Stimulated activated CD4-positive, alpha-beta T cell treated with anti-CD3 and anti-CD28 coated beads, Interleukin-1b, Interleukin-23, amount 100 ng/mL, for 1 hour (primary cell): ENCODE measurements at places on chromosomes 4 and X.

- no peak for DNase-seq
These were observed 35.2 kb downstream of the EDNRA start for GRCh38 chr4:147516133-147516532.

- no peak for DNase-seq
These were observed 336.6 kb downstream of the SLITRK2 start for GRCh38 chrX:146154191-146154590.

GRCh38 chr4:110149089-110149488 is 49.3 kb downstream of the ELOVL6 start:
- DNase-seq, result no peak

- DNase-seq, result no peak
These were observed 275.1 kb downstream of the ADGRA3 start for GRCh38 chr4:22240814-22241213.

GRCh38 chr4:2285613-2286381 is 23.9 kb upstream of the MXD4 start:
- DNase-seq, result no peak

DNA sequence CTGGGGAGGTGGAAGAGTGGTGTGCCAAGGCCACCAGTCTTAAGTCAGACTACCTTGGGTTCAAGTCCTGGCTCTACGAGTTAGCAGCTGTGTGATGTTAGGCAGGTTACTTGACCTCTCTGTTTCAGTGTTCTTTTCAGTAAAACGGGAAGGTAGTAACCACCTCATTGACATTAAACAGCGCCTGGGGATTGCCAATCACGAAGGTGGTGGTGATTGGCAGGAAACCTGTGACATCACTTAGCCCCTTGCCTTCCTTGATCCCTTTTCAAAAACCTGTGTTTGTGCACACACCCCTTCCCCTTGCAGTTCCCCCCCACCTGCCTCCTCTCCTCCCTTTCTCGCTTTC is 7.6 kb downstream of the KLF3 start:
- no peak for DNase-seq

DNA sequence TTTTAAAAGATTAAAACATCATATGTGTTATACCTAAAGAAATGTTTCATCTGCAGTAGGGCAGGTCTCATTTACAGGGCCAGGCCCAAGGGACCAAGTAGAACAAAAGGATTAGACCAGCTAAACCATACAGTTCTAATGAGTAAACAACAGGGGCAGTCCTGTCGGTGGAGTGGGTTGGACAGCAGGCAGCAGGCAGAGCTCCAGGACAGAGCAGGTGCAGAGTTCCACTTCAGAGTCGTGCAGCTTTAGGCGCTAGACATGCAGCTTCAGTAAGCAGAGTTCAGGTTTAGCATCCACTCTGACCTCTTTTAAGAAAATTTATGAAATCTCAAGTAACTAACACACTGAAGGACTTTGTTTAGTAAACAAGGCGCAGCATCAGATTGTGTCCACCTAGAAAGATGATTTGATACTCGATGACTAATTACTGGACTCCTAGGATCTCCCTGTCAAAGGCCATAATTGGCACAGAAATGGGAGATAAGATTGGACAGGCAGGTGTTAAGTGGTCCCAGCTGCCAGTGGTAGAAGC is 487.7 kb upstream of the INTU start:
- no peak for DNase-seq

- no peak for DNase-seq
These were observed 103.5 kb downstream of the LDB2 start for GRCh38 chr4:16794816-16795445.

DNA sequence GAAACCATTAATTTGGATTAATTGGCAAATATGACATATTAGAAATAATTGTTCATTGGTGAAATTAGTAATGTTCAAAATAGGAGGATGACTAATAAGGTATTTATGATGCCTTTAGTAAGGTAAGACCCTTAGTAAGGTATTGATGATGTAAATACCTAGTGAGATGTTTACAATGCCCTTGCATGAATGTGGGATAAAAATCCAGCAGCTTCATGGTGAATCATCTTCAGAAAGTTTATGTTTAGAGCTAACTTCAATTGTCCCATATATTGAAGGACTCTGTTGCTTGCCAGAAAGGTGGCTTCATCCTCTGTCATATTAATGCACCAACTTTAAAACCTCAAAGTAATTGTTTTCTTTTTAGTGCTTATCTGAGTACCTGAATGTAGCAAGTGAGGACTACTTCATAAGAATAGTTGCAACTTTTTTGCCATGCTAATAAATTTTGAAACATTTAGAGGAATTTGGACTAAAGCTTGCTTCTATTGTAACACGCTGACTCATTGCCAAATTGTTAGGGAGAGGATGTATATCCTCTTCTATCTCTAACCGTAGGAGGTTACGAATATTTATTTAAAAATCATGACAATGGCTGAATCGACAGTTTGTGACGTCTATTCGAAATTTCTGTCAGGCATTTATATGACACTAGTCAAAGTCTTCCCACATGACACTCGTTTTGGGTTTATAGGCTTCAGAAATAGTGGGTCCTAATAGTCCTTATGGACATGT is 174.1 kb upstream of the HS3ST1 start:
- DNase-seq, result no peak

GRCh38 chr4:150510176-150510865 is 71.6 kb upstream of the MAB21L2 start:
- DNase-seq, result no peak

DNA sequence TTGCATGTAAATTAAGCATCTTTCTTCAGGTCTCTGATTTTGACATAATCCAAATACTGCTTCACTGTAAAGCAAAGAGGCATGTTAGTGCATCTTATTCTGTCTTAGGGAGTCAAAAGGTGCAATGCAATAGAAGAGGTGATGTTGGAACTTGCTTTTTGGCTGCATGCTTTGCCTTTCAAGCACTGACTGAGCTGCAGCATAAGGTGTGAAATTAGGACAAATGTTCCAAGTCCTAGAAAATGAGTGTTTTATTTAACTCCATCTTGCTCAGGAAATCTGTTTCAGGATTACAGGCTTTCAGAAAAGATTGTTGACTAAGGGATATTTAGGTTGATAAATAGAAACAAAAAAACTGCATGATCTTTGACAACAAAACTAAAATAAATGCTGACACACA is 30.8 kb downstream of the NAA11 start:
- DNase-seq, result no peak

- no peak for DNase-seq
These were observed 4.1 kb downstream of the ZNF185 start for GRCh38 chrX:152901816-152902501.

DNA sequence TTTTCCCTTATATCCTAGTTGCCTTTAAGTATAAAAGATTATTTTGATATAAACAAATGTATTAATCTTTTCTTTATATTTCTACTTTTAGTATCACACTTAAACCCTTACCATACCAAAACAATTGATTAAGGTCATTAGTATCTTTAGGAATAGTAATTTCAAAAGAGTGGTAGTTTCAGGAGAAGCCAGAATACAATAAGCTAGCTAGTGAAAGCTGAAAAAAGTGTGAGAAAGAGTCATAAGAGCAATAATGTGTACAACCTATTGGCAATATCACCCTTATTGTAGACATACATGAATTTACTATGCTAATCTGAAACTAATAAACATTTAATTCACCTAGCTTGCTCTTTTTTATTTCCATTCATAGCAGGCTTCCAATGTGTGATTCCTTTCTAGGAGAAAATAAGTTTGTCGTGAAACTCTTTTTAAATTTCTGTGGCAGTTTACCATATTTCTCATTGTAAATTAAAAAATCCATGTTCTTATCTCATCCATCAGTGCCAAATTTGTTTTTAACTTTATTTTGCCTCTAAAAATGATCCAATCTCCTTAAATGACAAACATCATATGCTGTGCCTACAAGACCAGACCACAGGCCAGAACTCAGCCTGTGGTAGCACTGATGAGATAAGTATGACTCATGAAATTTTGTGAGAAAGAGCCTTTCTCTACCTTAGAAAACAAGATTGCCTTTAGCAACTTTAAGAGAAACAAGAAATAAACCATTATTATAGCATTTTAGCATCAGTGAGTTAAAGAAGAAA is 8.1 kb downstream of the NEK1 start:
- DNase-seq, result no peak

GRCh38 chrX:32745323-32745722 is 466.0 kb downstream of the DMD start:
- no peak for DNase-seq

DNA sequence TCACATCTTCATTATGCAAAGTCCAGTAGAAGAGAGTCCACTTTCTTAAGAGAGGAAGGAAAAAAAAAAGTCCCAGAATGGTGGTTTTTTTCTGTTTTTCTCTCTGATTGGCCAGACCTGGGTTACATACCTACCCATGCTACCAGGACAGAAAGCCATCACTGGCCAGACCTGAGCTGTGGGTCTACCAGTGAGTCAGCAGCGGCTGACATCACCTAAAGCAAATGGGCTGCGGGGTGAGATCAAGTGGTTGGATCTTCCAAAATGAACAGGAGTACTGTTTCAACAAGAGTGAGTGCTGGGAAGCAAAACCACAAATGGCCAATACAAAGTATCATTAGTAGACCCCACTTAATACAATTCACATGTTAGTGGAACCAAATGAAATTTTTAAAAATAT is 1.6 kb upstream of the NDST3 start:
- DNase-seq, result no peak

DNA sequence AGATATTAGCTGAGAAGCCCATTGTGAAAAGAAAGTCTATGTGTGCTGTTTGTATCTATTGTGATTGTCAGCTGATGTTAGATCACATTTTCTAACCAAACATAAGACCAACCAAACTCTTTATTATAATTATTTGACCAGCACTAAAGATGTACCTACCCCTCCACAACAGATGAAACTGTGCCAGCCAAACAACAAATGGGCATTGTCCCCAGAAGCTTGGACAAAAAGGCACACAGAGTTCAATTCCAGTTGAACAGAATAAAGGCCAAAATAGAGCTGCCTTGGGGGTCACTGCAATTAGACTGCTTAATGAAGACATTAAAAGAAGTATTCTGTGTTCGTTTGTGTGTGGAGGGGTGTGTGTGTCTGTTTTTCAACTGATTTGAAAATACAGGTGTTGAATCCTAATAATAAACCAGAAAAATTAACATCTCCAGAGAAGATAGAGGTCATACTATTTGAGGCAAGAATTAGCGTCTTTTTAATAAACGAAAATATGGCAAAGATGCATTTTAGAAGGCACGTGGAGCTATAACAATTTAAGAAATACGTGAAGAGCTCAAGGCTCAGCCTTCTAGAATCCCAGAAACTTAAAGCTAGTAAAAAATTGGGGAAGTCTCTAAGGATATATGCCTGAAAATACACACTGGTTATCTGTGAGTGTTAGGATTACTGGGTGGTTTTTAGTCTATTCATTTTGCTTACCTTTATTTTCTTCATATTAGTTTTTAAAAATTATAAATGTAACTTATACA is 2.2 kb downstream of the SPP1 start:
- DNase-seq, result no peak

- DNase-seq, result no peak
These were observed 132.6 kb upstream of the ANK2 start for GRCh38 chr4:112916868-112917267.

DNA sequence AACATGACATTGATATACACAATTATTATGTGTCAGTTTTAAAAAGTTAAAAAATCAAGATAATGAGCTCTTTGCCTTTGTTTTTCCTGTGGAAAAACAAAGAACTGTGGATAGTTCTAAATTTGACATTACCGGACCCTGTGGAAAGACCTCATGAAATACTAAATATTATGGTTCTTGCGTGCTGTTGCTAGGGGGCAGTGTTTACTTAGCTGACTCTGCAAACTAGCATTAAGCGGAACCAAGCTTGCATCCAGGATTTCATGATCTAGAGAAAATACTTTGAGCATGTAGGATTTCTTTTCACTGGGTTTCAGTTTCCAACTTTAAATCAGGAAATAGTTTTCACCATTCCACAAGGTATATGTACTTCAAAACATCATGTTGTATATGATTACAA is 33.6 kb downstream of the CLCN4 start:
- no peak for DNase-seq

DNA sequence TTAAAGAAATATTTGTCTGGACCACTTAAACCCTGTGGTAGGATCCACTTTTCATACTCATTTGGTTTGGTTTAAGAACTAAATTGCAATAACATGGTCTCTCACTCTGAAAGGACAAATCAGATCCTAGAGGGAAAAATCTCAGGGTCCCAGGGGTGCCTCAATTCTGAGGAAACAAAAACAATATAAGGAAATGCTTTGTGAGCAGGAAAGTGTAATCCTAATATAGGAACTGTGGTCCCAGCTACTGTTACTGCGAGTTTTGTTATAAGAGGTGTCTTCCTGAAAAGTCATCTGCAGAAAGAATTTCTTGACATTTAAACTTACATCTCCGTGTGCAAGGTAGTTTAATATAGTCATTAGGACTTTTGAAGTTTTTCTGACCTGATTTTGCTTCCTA is 420.1 kb upstream of the LCORL start:
- DNase-seq, result no peak

- DNase-seq, result no peak
These were observed 444.3 kb upstream of the ATOH1 start for GRCh38 chr4:93384241-93384640.

- DNase-seq, result no peak
These were observed 81.2 kb downstream of the KLF8 start for GRCh38 chrX:56313308-56313707.

DNA sequence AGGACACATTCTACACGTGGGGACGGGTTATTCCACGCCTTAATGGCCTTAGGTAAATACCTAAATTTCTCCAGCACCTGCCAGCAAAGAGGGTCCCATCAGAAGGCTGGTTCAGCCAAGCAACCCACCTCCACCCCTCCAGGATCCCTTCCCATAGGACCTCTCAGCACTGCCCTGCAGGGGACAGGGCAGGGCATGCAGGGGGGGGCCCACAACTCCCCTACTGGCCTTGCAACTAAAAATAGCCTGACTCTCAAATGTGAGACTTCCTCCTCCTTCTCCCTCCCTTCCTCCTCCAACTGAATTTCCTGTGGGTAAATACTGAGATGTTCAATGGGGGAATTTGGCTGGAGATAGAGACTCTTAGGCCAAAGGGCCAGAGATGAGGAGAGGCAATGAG is 6.3 kb downstream of the LAS1L start:
- DNase-seq, result no peak

DNA sequence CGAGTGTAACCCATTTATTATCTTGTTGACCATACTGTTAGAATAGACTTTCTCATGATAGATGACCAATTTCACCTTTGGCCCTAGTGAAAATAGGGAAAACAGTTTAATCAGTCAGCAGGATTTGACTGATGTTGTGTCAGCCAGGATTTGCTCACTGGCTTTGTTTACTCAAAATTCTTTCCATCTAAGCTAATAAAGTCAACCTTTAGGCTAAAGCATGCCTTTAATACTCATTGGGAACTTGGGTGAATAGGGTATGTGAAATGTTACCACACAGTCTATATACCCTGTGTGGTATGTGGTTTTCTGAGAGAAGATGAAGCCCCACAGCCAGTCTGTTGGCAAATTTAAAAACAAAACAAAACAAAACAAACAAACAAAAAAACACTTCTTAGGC is 18.7 kb upstream of the SPANXB1 start:
- no peak for DNase-seq
